ENCODE measurements at places on chromosomes 1 and 21.
A peak's percentile ranks its signal among the peaks of the same experiment; 100 is the strongest.

DNA sequence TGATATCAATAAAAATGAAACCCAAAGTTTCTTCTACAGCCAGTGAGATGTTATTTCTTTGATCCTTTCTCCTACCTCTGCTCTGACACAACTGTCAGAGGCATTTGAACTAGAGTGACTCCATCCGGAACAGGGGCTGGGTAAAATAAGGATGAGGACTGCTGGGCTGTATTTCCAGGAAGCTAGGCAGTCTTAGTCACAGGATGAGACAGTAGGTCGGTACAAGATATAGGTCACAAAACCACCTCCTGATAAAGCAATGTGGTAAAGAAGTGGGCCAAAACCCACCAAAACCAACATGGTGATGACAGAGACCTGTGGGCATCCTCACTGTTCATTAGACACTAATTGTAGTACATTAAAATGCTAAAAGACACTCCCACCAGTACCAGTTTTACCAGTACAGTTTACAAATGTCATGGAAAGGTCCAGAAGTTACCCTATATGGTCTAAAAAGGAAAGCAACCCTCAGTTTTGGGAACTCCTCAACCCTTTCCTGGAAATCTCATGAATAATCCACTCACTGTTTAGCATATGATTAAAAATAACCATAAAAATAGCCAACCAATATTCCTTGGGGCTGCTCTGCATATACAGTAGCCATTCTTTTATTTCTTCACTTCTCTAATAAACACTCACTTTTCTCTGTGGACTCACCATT lies 96.7 kb downstream of the GABPA start:
- DNase-seq: no peak

- no peak for DNase-seq
These were observed 5.9 kb downstream of the FNDC10 start for GRCh38 chr1:1593834-1594601.

- DNase-seq: no peak
These were observed 2.0 kb upstream of the RSPH1 start for GRCh38 chr21:42498012-42498411.

DNA sequence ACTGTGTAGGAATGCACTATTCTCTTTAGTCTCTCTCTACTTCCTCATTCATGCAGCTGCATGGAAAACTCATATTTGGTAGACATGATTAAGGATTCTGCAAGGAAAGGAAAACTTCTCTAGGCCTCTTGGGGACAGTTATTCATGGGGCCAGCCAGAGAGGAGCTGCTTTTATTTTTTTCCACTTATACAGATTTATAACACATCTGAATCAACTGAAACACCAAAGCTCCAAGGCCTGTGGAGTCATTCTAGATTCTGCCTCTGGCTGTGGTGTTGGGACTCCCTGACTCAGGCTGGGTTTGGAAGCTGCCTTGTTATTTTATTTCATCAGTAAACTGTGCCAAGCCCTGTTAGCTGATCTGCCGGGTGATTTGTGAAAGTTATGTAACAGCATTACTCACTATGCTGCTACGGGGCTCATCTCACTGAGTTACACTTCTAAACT lies 83.9 kb upstream of the EDEM3 start:
- peak; percentile 91 for DNase-seq

GRCh38 chr1:154453161-154453560 lies 48.0 kb downstream of the IL6R start:
- DNase-seq: no peak

DNA sequence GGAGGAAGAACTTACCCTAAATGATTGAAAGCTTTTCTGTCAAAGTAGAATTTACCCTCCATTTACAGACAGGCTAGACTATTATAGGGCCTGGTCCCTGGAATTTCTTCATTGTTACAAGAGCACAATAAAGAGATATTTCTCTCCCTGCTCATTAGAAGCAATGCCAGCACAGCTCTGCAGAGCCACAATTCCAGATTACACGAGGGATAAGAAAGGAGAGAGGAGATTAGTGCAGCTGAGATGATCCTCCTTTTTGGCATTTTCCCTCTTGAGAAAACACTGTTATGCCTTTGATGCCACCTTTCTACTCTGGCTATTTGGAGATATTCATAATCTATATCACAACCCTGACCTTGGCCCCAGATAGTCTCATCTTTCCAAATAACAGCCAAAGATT lies 1119.5 kb upstream of the TMPRSS15 start:
- DNase-seq: no peak

DNA sequence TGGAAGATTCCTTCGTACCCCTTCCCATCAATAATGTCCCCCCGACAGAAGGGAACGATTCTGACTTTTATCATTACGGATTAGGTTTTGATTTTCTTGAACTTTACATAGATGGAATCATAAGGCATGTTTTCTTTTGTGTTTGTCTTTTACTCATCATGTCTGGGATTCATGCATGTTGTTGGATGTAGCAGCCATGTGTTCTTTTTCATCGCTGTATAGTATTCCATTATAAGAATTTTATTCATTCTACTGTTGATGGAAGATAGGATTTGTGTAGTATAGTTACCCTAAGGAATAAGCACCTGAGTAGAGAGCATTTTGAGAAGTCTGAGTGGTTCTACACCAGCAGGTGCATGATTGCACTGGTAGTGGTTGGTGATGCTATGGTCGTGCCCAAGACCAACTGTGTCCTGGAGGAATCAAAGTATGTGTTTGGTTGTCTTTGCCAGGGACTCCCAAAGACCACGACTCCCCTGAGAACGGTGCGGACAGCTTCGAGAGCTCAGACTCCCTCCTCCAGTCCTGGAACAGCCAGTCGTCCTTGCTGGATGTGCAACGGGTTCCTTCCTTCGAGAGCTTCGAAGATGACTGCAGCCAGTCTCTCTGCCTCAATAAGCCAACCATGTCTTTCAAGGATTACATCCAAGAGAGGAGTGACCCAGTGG lies 13.5 kb downstream of the ETS2 start:
- no peak for DNase-seq

DNA sequence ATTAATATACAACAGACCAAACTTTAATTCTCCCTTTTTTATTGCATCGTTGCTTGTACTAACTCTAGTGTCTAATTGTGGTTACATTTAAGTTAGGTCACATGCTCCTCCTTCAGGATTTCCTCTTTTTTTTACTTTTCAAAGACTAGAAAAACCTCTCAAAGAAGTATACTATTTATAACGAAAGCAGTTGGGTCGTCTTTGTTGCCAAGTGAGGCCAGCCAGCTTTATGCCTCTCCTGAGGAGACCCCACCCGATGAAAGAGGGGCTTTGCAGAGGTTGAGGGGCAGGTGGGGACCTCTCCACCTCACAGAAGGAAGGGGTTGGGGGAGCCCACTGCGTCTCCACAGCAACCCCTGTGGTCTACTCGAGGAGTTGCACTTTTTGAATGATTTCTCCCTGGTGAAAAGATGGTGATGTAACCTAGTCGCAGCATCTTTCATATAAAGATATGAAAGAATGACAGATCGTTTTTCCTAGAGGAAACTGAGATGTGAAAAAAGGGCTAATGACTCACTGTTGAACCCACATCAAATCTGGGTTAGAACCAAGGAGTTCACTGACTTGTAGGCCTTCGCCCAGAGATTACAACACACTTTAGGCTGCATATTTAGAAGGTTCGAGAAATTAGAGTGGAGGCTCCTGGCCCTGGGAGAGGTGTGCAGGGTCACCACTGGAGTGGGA lies 6.4 kb downstream of the TGFB2 start:
- peak; percentile 57 for DNase-seq

DNA sequence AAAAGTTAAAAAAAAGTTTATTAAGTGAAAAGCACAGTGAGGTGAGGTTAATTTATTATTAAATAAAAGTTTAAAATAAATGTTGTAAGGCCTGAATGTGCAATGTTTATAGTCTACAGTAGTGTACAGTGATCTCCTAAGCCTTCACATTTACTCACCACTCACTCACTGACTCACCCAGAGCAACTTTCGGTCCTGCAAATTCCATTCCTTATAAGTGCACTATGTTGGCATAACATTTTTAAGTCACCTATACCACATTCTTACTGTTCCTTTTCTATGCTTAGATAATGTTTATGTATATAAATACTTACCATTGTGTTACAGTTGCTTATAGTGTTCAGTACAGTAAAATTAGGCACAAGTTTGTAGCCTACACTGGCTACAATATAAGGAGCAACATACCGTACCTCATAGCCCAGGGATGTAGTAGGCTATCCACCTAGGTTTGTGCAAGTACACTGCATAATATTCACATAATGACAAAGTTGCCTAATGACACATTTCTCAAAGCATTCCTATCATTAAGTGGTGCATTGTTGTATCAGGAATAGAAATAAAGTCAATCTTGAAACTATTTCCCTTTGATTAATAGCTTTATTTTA lies 426.5 kb upstream of the BRINP3 start:
- DNase-seq: no peak

- no peak for DNase-seq
These were observed 648.9 kb downstream of the SMYD3 start for GRCh38 chr1:245858022-245858721.

- no peak for DNase-seq
These were observed 27.9 kb upstream of the SRP9 start for GRCh38 chr1:225749706-225750105.

DNA sequence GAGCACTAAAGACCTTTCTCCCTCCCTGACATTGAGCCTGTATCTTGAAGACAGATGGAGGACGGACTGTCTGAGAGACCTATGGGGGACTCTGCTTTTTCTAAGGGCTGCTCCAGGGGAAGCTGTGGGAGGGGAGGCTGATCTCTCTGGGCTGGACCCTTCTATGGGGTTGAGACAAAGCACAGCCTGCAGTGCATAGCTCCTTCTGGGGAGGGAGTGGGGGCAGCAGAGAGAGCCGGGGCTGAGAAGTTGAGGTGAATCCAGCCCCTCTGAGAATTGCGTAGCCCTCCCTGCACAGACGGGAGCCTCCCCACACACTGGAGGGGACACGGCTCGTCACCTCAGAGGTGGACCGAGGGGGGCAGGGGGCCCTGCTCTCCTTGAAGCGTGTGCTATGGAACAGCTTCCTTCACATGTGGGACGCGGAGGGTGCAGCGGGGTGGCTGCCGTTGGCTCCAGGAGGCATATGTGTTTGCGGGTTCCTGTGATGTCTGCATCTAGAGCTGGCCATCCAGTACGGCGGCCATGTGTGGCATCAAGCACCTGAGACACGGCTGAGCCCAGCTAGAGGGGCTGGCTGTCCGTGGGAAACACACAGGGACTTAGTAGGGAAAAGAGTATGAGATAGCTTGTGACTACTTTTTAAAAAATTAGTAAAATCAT lies 299.1 kb downstream of the CAMTA1 start:
- no peak for DNase-seq

DNA sequence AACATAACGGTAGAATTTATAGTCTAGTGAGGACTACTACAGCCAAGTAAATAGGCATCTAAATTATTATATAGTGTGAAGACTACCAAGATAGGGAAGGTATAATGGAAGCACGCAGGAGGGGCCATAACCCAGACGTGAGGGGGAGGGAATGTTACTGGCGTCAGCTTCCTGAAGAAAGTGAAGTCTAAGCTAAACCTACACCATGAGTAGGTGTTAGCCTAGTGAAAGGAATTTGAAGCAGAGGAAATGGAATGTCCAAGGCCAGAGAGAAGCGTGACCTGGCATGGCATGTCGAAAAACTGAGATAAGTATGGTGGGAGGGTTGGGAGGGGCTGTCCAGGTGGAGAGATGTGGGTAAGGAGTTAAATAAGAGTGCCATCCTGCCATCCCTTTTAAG lies 140.5 kb downstream of the SLC44A5 start:
- DNase-seq: no peak

DNA sequence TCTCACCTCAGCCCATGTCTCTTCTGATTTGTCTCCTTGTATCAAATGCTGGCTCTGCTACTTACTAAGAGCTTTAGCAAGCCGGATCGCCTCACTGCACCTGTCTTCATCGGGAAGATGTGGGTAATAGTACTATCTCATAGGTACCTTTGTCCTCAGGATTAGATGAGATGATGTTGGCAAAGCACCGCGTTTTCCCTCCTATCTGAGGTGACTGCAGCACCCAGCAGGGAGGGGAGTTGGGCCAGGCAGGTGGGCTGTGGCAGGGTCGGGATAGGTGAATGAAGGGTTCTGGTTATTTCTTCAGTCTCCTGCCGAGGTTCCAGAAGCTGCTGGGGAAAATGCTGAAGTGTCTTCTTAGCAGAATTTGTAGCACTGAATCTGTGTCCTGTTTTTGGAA lies 5.2 kb downstream of the OPRD1 start:
- DNase-seq: no peak

- DNase-seq: no peak
These were observed 1.5 kb downstream of the QSOX1 start for GRCh38 chr1:180156201-180156600.

- DNase-seq: no peak
These were observed 5.0 kb downstream of the SUCO start for GRCh38 chr1:172537827-172538391.

- DNase-seq: no peak
These were observed 41.3 kb downstream of the HMCN1 start for GRCh38 chr1:185775501-185775900.

- peak; percentile 4 for DNase-seq
These were observed 6.3 kb upstream of the PADI1 start for GRCh38 chr1:17198476-17199258.

- no peak for DNase-seq
These were observed 22.4 kb upstream of the CD34 start for GRCh38 chr1:207933205-207933800.

GRCh38 chr1:161706482-161707347 lies at the start of gene FCRLA:
TSS of gene FCRLA (plus strand) at chr1:161707229. CDS start at chr1:161707265, 36 bp downstream.
- DNase-seq: no peak

DNA sequence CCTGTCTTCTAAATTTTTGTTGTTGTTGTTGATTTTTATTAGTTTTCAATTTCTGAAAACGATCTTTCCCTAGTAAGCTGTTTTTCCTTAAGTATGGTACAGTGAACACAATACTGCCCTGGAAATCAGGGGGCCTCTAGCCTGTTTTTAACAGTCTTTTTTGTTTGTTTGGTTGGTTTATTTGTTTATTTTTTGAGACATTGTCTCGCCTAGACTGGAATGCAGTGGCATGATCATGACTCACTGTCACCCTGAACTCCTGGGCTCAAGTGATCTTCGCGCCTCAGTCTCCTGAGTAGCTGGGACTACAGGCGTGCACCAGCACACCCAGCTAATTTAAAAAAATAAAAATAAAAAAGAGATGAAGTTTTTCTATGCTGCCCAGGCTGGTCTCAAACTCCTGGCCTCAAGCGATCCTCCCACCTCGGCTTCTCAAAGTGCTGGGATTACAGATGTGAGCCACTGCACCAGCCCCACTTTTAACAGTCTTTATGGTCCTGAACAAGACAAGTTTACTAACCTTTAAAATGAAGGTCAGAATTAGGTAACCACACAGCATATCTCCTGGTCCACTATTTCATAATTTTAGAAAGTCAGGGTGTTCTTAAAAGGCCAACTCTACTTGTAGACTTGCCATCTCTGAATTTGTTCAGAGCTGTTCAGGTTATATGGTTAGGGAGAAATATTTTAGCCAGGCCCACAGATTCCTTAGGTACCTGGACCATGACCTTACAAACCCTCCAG lies 35.4 kb downstream of the TBCE start:
- DNase-seq: no peak
